ENCODE measurements at places on chromosomes 7 and 10.

DNA sequence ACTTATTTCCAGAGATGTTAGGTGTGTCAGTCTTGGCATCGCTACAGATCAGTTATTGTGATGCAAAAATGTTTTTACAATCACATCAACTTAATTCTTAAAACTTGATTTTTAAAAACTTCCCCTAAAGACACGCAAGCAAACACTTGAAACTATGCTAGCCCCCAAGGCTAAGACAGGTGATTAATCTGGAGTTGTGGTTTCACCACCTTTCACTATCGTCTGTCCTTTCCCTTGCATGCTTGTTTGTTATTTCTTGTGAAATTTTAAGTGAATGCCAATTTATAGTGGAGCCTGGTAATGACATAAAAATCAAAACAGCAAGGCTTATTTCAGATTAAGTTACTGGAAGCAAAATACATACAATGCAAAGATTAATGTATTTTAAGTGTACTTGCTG, 70.4 kb downstream of the SLC35B4 start:
- DNase-seq, result no peak

- no peak for DNase-seq
These were observed 122.7 kb downstream of the RAPGEF5 start for GRCh38 chr7:22234227-22234626.

GRCh38 chr10:107790271-107790670, 625.8 kb upstream of the SORCS1 start:
- no peak for DNase-seq

- no peak for DNase-seq
These were observed 35.0 kb upstream of the GIMAP8 start for GRCh38 chr7:150415161-150416153.

DNA sequence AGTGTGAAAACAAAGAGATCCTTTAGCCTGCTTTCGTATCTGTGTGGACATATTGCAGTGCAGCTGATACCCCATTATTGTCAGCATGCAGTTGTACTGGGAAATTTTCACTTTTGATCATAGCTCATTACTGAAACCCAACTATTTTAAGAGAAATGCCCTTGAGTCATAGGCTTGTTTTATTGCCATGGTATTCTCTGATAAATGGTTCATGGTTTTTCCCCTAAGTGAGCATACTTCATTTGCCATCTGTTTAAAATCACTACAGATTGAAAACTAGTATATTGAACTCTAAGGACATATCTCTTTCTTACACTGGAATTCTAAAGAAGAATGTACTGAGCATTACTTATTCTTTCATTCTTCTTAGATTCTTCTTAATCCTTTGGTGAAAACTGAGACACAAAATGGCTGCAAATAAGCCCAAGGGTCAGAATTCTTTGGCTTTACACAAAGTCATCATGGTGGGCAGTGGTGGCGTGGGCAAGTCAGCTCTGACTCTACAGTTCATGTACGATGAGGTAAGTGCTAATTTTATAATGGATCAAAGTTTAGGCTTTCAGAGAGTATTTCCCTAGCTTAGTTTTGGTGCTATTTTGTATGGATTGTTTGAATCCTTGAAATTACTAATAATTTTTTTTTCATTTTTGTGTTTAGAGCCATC, 63.0 kb downstream of the RALA start:
- DNase-seq, result no peak

DNA sequence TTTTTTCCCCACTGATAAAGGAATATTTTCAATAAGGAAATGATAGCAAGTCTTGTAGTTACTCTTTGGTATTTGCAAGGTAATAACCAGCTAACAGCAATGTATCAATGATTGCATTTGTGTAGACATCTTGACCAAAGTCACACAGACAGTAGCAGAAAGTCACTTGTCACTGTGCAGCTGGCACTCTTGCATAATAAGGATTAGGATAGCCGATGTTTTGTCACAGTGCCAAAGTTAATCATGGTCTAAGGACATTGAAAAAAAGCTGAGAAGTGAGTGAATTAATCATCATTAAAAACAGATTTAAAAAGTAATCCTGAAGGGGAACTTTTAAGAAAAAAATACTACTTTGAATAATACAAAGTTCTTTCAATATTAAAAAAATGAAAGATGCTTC, 834.3 kb upstream of the C7orf33 start:
- no peak for DNase-seq

DNA sequence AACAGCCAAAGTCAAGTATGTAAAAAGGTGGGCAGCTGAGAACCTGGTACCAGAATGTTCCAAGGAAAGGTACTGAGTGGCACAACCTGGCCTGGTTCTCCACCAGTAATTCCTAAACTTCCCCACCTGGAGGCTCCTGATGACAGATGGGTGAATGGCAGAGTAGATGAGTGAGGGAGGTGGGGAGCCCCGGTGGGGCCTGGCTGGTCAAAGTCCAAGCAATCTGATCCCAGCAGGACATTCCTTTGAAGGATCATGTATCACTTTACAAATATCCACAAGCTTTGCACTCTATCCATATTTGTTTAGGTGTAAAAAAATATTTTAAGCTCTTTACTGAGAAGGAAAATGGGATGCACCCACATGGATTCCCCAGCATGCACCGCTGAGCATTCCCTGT, 250.2 kb downstream of the DPP6 start:
- no peak for DNase-seq

DNA sequence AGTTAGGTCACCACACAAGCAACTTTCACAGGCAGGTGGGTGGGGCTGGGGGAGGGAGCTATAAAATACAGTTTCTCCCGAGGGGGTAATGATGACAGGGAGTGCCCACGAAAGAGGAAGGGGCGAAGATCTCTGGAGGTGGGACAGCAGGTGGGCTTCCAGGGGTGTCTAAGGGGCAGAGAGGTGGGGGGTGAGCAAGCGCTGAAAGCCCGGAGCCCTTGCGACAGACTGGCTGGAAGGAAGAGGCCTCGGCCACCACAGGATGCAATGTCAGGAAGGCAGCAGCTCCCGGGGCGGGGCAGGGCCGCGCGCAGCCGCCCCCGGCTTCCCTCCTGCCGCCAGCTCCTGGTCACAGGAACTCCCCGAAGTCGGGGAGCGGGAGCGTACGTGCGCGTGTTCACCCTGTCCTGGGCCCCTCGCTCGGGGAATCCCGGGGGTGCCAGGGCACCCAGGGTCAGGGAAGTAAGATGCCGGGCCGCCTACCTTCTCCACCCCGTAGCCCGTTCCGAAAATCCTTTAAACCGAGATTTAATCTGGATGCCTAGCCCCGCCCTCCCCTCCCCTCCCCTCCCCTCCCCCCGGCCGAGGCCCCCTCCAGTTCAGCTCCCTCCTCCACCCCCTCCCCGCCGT, 105.2 kb upstream of the PPIF start:
- DNase-seq, result no peak

DNA sequence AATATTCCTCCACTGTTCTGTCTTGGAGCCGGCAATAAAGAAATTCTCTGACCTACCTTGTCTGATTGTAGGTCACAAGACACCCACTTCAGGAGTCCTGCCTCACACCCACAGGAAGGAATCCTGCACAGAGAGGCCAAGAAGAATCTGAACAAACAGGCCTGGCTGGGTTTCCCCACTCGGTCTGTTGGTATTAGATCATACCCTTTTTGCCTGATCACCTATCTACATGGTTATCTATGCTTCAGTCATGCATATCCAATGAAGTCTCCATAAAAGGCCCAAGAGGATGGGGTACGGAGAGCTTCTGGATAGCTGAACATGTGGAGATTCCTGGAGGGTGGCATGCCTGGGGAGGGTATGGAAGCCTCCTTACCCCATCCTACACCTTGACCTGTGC, 12.3 kb downstream of the OGDH start:
- DNase-seq, result no peak

DNA sequence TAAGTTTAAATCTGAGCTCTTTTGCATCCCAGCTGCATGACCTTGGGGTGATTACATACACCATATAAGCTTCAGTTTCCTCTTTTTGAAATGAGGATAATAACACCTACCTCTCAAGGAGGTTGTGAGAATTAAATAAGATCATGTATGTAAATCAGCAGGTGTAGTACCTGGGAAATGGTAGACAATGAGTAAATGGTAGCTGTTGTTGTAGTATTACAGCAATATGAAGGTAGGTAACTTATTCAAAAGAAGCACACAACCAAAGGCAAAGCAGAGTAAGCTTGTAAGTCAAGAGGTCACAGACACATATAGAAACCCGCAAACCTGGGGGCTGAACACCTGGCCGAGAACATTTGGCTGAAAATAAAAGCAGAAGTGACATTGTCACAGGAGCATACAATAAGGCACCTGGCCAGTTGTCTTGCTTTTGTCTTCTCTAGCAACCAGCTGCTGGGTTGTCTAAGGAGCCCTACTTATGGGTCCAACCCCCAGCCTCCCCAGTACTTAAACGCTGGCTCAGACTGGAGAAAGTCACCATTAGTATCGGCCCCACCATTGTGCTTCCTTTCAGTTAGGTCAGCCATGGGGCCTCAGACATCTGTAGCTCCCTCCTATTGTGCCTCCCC, 203.6 kb upstream of the MKLN1 start:
- DNase-seq, result no peak

GRCh38 chr7:128836729-128837348, 6.6 kb downstream of the FLNC start:
- no peak for DNase-seq

GRCh38 chr10:104441329-104442000, 87.8 kb downstream of the CFAP58 start:
- DNase-seq, result peak; percentile 92

DNA sequence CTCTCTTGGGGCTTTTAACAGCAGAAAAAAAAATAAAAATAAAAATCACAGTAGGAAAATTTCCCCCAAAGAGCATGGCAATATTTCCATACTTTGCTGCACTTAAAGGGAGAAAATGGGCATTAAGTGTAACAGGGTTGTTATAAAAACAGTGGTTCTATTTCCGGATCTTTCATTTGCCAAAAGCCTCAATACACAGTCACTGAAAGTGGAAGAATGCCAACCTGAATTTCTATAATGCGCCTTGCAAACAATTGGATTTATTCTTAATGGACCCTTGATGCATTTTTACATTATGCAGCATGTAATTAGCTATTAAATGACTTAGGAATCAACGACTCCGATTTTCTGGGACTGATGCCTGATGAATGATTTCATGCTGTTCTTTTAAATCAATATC, 127.6 kb upstream of the NANOS1 start:
- no peak for DNase-seq

- DNase-seq, result no peak
These were observed 88.2 kb downstream of the CHRM2 start for GRCh38 chr7:136956671-136957070.

- peak; percentile 79 for DNase-seq
These were observed 80.8 kb downstream of the CD36 start for GRCh38 chr7:80719261-80719660.

GRCh38 chr10:125880719-125881118, 373 bp downstream of the DHX32 start:
- no peak for DNase-seq

DNA sequence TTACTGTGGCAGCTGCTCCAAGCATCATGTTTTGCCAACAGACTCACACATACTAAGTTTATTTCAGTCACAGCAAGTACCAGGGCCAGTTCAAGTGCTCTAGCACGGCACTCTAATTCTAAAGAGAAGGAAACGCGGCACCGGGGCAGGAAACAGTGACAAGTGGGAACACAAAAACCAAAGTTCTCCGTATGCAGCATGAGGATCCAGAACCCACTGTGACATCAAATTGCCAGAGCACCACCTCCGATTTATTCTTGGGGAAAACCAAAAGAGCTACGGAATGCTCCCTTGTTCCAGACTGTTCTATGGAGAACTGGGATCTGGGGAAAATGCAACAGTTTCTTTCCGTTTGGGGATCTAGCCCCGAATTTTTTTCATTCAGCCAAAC, 448 bp upstream of the PTER start:
- no peak for DNase-seq

- DNase-seq, result no peak
These were observed 1339.4 kb downstream of the XPNPEP1 start for GRCh38 chr10:108583877-108584276.

DNA sequence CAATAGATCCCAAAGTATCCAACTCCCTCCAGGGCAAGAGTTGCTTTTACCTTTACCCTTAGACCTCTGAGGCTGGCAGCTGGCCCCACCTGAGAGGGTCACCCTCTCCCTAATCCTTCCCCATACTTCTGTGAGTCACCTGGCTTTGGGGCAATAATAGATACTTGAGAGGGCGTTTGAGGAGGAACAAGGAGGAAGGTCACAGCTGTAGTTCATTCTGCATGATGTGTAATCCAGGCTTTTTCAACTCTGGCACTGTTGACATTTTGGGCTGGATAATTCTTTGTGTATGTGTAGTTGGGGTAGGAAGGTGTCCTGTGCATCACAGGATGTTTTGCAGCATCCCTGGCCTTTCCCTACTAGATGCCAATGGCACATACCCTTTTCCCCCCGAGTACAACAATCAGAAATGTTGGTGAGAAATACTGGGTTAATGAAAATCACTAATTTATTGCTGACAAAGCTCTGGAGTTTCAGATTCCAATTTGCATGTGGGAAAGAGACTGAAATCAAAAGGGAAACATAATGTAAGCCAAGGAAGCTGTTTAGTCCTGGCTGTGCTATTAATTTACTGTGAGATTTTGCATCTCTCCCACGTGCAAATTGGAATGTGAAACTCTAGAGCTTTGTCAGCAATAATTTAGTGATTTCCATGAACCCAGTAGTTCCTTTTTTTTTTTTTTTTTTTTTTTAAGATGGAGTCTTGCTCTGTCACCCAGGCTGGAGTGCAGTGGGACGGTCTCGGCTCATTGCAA, 3.6 kb downstream of the BLVRA start:
- no peak for DNase-seq

DNA sequence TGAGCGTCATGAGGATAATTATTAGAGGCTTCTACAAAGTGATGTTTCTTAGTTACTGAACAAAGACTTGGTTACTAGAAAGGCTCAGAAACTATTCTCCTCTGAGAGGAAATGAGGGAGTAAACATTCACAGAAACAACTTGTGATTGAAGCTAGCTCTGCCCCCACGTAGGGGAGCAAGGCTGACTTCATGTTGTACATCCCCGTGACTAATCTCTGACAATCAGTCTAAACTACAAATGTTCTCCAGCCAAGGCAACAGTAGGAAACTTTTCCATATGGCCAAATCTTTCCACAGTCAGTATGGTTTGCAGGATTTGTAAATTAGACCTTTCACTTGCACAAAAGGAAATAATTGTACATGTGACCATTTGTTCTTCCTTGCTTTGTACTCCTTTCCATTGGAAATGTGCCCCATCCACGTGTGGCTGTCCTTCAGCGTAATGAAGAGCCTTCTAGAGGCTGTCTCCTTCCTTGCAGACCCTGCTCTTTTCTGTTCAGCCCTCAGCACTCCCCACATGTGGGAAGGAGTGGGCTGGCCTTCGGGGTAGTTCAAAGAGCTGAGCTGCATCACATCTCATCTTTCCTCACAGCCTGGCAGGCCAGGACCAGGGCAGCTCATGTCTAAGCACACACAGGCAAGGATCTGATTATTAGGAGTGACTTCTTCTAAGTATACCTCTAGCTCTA, 93.5 kb downstream of the PCGF5 start:
- DNase-seq, result no peak

- no peak for DNase-seq
These were observed 20.5 kb downstream of the EIF3B start for GRCh38 chr7:2374830-2375728.

DNA sequence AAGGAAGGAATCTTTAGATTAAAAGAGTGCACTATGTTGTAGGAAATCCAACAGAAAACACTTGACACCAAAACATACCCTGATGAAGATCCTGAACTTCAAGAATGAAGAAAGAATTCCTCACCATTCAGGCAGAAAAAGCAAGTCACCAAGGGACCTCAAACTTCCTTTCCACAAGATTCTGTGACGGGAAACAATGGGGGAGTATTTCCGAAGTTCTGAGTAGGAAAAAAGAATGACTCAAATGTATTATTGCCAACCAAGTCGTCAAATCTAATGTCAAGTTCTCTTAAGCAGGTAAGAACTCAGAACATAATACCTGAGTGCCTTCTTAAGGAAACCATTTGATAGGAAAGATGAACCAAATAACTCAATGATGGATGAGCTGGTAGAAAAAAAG, 44.7 kb upstream of the MTURN start:
- no peak for DNase-seq

Data from AG04449 (cell line).